CD4-positive, alpha-beta T cell treated with Interleukin-6 for 4 hours (primary cell): ENCODE measurements at places on chromosomes 16 and 17.
A peak's percentile ranks its signal among the peaks of the same experiment; 100 is the strongest.

DNA sequence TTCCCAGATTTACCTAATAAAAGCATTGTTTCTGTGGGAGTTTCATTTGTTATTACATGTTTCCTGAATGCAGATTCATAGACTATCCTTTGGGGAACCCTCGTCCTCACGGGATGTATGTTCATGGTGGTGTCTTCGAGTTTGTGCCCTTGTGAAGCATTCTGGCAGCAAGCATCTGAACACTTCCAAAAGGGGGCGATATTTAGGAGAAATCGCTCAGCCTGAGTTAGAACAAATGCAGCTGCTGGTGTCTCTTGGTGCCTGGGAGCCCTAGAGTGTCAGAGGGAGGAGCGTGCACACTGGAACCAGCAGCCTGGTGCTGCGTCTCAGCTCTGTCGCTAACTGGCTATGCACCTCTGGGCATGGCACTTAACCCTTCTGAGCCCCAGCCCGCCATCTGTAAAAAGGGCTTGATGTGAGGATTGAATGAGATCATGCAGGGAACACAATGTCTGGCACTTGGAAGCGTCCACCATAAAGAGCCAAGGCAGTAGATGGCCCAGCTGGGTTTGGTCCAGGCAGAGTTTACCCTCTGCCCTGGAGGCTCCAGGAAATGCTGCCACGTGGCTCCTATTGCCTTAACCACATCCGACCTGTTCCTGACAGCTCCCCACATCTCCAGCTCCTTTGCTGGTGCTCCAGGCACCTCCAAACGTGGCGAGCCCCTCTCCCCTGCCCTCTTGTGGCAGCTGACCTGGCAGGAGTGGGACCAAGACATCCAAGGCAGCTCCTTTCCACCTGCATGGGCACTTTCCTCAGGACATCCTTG is 25.0 kb upstream of the C16orf78 start:
- DNase-seq = no peak

- no peak for DNase-seq
Measured at GRCh38 chr16:83137326-83137781, 510.6 kb downstream of the CDH13 start.

GRCh38 chr17:6796887-6797490 is 21.0 kb downstream of the FBXO39 start:
- DNase-seq = no peak

GRCh38 chr17:7027335-7027734 is 4.5 kb downstream of the BCL6B start:
- no peak for DNase-seq

DNA sequence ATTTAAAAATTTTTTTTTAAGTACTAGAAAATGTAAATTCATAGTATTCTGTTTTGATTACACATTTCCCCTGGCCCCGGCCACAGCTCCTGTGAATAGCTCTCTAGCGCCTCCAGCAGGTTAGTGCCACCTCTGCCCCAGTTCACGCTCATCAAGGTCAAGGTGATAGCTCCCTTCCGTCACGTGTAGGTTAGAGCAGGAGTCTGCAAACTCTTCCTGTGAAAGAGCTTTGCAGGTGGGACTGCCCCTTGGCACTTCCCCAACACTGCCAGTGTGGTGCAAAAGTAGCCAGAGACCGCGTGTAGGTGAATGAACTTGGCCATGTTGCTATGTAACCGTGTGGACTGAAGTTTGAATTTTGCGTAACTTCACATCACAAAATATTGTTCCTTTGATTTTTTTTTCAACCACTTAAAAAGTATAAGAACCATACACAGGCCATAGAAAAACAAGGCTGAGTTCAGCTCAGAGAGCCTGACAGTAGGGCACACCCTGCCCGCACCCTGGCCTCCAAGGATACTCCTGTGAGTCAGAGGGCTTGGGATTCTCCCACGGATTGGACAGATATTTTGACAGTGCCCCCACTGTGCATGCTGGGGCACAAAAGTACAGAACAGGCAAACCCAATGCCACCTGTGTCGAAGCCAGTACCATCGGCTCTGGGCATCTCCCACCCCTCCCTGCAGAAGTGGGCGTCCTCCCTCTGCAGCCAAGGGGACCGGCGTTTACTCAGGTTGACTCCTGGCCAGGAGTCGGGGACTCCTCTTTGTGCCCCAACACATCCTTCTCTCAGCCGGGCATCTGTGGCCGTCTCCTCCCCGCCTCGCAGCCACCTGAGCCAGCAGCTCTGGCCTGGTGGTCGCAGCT is 92.0 kb upstream of the CHMP6 start:
- DNase-seq = peak; percentile 86

- peak; percentile 70 for DNase-seq
Measured at GRCh38 chr17:77437017-77437416, 296.2 kb downstream of the SEC14L1 start.

DNA sequence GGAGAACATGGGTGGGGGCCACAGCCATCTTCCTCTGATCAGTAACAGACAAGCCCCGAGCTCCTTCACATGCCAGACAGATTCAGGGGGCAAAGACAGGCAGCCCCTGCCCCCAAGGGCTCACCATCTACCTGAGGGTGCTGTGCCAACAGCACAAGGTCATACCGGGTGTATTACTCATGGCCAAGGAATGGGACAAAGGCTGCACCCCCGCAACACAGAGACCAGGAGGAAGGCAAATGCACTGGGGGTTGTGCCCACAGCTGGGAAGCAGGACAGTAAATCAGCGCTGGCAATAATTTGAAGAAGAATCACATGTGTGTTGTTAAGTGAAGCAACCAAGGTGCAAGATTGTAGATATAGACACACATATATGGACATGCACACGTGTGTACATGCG is 137.1 kb downstream of the C16orf95 start:
- DNase-seq = no peak

GRCh38 chr17:164303-165235 is 16.9 kb downstream of the DOC2B start:
- DNase-seq = peak; percentile 46

DNA sequence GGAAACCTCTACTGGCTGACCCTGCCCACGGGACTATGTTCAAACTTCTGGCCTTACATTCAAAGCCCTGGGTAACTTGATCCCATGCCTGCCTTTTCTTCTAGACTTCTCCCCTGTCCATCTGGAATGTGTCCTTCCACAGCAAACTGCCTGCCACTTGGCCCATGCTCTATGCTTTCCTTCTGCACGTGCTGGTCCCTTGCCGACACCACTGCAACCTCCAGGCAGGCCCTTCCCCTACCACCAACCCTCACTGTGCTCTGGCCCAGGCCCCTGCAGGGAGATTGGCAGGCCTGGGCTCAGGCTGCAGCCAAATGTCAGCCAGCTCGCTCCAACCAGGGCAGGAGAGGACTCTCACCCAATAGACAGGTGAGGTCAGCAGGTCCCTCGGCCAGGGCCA is 11.0 kb downstream of the HSD11B2 start:
- no peak for DNase-seq

- no peak for DNase-seq
Measured at GRCh38 chr16:58037365-58038057, 12.0 kb downstream of the MMP15 start.

DNA sequence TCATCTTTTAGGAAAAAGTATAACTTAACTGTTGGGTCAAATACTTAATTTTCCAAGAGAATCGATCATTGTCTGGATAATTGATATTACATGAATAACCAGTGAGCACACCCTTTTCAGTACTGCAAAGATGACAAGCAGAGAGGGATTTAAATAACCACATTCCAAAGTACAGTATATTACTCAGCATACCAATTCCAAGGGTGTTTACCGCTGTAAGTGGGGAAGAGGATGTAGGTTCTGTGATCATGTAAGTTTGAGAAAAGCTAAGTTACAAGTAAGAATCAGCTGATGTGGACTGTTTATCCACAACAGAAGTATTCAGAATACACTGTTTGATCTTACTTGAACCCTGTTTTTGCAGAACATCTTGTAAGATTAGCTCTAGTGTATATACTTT is 6.1 kb downstream of the GDE1 start:
- DNase-seq = no peak

- no peak for DNase-seq
Measured at GRCh38 chr16:87724490-87725291, 41.1 kb downstream of the KLHDC4 start.

DNA sequence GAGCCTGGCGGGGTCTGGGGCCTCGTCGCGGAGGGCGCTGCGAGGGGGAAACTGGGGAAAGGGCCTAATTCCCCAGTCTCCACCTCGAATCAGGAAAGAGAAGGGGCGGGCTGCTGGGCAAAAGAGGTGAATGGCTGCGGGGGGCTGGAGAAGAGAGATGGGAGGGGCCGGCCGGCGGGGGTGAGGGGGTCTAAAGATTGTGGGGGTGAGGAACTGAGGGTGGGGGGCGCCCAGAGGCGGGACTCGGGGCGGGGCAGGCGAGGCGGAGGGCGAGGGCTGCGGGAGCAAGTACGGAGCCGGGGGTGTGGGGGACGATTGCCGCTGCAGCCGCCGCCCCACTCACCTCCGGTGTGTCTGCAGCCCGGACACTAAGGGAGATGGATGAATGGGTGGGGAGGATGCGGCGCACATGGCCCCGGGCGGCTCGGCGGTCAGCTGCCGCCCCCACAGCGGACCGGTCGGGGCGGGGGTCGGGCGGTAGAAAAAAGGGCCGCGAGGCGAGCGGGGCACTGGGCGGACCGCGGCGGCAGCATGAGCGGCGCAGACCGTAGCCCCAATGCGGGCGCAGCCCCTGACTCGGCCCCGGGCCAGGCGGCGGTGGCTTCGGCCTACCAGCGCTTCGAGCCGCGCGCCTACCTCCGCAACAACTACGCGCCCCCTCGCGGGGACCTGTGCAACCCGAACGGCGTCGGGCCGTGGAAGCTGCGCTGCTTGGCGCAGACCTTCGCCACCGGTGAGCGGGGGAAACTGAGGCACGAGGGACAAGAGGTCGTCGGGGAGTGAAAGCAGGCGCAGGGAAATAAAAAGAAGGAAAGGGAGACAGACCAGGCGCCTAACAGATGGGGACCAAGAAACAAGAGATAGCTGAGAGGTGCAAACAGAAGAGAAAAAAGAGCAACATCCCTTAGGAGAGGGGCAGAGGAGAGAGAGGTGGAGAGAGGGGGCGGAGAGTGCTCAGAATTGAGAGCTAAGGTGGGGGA is at the start of gene PNMT:
Gene PNMT (plus strand): TSS at position 509 of the 980 bp plus-strand sequence. CDS start 23 bp downstream, at position 532.
- peak; percentile 84 for DNase-seq

GRCh38 chr16:83068686-83069085 is 441.9 kb downstream of the CDH13 start:
- no peak for DNase-seq

DNA sequence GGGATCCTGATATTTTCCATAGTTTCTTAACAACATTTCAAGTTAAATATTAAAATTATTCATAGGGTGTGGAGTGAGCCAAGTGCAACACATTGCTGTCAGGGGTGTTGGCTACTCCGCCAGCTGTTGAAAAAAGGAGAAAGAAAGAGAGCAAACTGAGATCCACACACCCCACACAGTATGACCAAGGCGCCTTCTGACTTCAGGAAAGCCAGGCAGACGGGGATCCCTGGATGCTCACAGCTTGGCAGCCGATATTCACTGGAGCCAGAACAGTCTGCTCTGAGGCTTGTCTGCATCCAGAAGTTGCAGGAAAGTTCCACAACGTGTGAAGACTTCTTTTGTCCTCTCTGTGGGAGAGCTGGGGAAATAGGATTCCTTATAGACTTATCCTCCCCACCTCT is 9.3 kb downstream of the CHD9NB start:
- no peak for DNase-seq

DNA sequence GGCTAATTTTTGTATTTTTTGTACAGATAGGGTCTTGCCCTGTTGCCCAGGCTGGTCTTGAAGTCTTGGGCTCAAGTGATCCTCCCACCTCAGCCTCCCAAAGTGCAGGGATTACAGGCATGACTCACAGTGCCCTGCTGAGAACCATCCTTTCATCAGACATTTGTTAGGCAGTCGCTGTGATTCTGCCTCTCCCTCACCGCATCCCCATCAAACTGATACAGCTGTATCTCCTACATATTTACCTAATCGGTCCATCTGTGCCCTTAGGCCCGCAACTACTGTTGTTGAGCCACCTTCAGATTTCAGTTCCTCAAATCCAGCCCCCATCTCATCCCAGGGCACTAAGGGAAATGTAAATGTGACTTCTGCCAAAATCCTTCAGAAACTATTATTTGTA is 2.0 kb upstream of the SLC43A2 start:
- DNase-seq = no peak

GRCh38 chr17:46011711-46012505 is 12.9 kb downstream of the STH start:
- DNase-seq = no peak

DNA sequence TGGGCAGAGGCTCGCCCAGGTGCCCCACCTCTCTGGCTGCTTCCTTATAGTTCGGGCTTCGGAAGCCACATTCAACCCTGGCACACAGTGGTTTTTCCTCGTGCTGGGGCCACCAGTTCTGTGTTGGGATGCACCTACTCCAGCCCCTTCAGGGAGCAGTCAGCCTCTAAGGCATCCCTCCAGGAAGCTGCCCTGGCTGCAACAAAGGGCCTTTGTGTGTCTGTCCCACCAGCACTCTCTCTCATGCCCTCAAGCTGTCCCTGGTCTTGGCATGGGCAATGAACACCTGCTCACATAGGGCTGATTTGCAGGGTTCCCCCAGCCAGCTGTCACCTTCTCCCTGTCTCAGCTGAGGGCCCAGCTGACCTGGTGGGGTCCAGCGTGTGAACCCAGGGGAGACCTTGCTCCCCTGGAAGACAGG is 754 bp upstream of the NOXO1 start:
- no peak for DNase-seq

- no peak for DNase-seq
Measured at GRCh38 chr17:62870552-62870971, 62.4 kb upstream of the MARCHF10 start.

DNA sequence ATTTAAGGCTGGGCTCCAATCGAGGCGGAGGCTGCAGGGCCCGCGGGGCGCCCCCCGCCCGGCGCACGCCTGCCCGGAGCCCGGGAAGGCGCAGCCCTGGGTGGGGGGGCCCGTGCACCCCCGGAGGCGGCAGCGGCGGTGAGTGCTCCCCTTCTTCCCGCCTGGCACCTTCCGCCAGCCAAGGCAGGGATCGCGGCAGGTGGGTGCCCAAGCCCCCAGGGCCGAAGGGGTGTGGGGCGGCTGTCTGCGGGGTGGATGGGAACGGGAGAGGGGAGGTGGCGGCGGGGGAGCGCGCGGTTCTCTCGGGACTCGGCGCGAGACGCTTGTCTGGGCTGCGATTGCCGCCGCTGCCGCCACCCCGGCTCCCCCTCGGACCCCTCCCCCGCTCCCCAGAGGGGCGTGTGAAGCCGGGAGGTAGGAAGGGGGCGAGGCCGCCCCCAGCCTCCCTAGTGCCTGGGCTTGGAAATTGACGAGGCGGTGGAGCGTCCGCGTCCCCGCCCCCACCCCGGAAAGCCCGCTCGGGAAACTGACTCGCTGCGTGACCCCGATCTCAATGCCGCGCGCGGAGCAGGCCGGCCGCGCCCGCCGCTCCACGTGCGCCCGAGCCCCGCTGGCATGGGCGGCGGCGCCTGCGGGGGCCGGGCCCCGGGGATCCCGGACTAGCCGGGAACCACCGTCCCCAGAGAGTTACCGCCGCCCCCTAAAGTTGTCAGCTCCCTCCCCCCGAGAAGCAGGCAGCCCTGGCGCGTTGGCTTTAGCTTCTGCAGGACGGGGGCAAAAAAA is 231.5 kb downstream of the MRTFB start:
- DNase-seq = peak; percentile 43

GRCh38 chr17:62781831-62782251 is 26.3 kb downstream of the MARCHF10 start:
- DNase-seq = no peak

- DNase-seq = no peak
Measured at GRCh38 chr16:81973737-81974136, 37.5 kb downstream of the SDR42E1 start.

GRCh38 chr17:35171834-35172233 is 22.4 kb downstream of the SLC35G3 start:
- no peak for DNase-seq
